MV-4-11 (cell line): ENCODE measurements at places on chromosomes 6 and 20.

DNA sequence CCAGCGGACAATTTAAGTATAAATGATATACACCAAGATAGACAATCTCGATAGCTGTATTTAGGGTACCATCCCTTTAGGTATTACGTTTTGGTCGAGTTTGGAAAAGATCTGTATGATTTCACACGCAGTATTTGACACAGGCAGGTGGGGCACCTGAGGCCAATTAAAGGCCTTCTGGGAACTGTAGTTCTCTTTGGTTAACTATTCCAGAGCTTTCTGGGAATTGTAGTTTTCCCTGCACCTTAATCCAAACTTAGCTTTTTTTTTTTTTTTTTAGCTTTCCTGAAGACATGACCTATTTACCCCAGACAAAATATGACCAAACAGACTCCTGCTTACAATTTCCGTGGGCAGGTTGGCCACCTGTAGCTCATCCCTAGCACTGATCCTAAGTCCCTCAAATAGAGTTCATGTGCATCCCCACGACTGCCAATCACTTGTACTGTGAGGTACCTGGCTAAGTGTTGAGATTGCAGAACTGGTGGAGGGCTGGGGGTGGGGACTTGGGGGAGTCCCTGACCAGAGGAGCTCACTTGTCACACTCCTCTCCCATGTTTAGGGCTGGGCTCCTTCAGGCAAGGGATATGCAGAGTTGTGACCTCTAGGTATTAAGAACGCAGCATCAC lies 999 bp upstream of the EHMT2 start:
- no peak for DNase-seq

DNA sequence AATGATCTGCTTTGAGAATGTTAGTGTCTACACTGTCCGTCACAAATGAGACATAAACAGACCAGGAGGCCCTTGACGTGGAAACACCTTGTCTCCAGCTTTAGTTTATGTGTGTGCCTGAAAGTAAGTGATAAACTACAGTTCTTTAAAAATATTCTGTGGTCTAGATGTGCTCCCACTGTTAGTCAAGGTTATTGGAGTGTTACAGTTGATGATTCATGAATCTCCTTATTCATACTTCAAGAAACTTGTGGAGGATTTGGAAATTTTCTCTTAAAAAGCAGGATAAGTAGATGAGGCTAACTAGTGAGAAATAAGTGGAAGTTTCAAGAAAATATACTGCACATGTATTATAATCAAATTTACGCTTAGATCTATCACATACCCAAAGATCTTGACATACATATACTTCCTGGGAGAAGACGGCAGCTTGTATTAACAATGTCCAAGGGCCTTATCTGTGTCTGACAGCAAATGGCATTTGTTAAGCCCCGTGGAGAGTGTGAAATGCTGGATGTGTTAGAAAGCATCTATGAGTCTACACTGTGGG lies 90.5 kb upstream of the MBOAT1 start:
- no peak for DNase-seq

- no peak for DNase-seq
Observed at GRCh38 chr6:27128311-27129094, 119.0 kb upstream of the PRSS16 start.

GRCh38 chr6:28865401-28866204 lies 58.2 kb downstream of the TRIM27 start:
- peak; percentile 86 for DNase-seq
